ENCODE measurements at places on chromosomes 2 and 18.

DNA sequence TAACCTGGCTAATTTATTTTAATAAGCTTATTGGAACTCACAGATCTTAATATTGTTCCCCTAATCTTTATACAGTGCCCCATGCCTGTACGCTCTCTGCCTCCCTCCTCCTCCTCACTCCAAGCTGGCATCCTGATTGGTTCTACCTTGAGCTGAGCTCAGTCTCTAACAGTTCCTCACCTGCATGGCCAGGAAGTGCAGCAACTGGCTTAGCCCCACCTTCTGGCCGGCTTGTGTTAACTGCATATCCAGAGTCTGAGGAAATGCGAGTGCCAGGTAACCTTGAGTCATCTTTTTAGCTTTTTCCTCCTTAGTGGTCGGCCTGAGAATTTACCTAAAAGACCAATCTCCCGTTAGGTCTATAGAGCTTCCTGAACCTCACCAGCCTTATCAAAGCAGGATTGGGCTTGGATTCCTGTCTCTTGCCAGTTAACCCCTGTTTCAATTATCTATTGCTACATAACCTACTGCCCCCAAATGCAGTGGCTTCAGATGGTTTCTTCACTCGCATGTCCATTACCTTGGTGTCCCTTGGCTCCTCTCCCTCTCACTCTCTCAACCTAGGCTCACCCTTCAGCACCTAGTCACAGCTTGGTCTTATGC, 89.5 kb upstream of the STK39 start:
- no peak for DNase-seq

DNA sequence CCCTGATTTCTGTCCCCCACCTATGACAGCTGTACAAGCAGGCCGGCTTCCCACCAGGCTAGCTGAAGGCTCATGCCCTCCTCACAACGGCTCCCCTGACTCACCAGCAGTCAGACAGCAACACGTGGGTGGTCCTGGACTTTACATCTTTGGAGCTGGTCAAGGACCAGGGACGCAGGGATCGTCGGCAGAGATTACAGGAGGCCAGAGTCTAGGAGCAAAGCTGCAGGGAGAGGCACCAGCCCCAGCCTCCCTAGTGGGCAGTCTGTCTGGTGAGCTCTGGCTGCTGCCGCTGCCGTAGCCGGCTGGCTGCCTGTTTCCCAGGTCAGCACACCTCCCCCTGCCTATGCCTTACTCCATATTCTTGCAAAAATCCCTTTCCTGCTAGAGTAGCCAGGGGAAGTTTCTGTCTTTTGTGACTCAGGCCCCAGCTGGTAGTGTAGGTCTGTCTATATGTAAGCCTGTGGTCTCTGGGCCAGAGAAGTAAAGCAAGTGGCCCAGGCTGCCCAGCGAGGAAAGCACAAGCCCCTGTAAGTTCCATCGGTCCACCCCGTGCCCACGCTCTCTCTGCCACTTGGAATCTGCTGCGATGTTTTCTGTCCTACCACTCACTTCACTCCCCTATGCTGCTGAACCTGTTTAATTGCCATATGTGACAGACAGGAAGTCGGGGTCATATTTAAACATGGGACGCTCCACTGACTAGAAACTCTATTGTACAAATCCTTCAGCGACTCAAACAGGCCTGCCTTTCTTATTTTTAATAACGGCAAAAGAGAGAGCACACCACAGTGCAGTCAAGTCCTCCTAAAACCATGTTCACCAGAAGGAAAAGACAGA, 2.4 kb upstream of the ARHGEF4 start:
- DNase-seq: no peak

DNA sequence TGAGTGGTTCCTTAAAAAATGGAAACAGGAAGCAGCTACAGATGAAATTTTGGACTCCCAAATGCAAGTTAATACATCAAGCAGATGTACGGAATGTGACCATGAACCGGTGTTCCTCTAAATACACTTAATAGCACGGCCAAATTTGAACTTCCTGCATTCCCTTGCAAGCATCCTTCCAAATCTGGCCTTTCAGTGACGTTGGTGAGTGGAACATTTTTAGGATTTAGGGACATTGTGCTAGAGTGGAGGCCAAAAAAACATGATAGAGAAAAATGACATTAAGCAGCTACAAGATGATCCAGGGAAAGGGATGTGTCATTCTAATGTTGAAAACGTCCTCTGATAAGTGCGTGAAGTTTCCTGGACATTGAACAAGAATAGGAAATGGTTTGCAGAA, 62.1 kb downstream of the CTAGE1 start:
- no peak for DNase-seq

- no peak for DNase-seq
Observed at GRCh38 chr2:160920061-160920460, 240.2 kb upstream of the TANK start.

DNA sequence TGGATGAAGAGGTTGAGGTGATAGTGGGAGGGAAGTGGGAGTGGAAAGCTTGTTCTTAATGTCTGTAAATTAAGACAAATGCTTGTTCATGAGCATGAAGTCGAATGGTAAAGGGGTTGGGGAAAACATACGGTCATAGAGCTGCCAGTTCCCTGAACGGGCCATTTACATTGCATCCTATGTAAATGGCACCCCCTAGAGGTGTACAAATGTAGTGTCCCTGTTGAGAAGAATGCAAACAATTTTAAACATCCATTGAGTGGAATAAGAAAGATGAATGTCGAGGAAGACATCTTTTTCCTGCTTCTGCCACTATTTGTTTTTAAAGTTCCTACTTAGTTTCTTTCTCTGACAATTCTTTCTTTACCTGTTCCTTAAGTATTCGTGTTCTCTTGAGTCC, 155.7 kb downstream of the RDH14 start:
- no peak for DNase-seq

Data from coronary artery (tissue), 2 donors.